ENCODE measurements at places on chromosomes 7 and 10. TPM values are rescaled to one million over a fixed set of nuclear protein-coding genes. Genes with fewer than 3 reads are reported as not detected.

Gene SEMA3A
- 54.7 TPM for total RNA-seq

Gene ZNF248
- total RNA-seq = 3.3 TPM

Gene PHYH
- 7.0 TPM for total RNA-seq

GRCh38 chr10:29023678-29024077 lies 265.2 kb upstream of the LYZL1 start:
- no peak for DNase-seq
